Activated naive CD4-positive, alpha-beta T cell (primary cell): ENCODE measurements at places on chromosomes 5 and 9.

GRCh38 chr9:129390541-129390940, 212.5 kb upstream of the IER5L start:
- no peak for DNase-seq

DNA sequence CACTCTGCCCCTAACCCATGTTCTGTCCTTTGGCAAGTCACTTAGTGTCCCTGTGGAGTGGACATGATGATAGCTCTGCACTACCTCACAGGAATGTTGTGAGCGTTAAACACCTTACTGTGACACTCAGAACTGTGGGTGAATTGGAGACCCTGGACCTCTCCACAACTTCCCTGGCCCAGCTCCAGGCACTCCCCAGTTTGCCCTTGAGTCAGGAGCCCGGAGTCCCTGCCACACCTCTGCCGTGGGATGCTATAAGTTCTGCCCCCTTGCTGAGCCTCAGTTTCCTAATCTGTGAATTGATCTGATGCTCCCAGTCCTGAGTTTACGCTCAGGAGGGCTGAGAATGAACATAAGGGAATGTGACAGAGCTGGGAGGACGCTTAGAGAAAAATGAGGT, 34.4 kb downstream of the GSN start:
- DNase-seq: no peak

GRCh38 chr9:135069558-135070197, 17.8 kb upstream of the OLFM1 start:
- DNase-seq: no peak

DNA sequence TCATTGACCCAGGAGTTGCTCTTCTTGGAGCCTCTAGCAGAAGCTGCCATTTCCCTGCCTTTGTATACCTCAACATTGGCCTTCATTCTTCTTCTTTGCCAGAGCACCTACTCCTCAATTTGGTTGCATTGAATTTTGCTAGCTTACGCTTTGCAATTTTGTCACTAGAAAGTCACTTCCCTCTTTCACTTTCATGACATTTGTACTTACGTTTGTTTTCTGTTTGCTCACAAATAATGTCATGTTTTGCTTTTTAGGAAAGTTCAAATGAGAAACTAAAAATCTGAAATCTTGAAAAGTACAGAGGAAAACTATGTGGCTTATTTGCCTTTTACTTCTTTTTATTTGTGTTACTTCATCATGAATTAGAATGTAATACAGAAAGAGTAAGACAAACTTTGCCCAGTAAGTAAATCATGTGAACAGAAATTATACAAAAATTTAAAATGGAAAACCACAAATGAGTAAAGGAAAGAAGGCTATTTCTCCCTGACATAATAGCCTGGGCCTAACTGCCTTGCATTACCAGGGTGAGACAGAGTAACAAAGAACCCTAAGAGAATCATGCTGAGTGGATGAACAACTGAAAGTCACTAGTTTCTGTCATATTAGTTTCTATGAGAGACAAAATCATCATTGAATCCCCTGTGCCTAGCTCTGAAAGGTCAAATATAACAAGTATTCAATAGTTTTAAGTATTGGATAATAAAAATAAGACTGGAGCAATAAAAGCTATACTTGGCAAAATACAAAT, 7.4 kb upstream of the IFNA1 start:
- DNase-seq: no peak

DNA sequence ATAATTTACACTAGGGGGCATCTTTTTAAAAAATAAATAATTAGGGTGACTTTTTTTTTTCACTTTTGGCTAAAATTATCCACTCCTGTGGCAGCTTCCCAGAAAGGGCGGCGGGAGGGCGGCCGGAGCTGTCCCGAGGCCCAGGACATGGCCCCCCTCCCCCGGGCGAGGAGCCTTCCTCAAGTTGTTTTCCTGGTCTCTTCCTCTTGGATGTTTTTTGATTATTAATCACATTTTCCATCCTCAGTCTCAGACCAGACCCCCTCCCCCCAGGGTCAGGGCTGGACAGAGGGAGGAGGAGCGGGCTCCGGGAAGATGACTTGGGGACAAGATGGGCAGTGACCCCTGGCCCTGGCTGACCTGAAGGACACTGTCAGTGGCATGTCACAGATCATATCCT, 4.7 kb upstream of the CNTFR start:
- DNase-seq: no peak

- DNase-seq: no peak
These were observed 344.7 kb upstream of the TNC start for GRCh38 chr9:115462623-115463022.

- no peak for DNase-seq
These were observed 8.1 kb downstream of the SPINK14 start for GRCh38 chr5:148176480-148176879.

- DNase-seq: no peak
These were observed 54.4 kb upstream of the RUFY1 start for GRCh38 chr5:179495906-179496455.
